NCI-H460 (cell line): ENCODE measurements at places on chromosomes 2 and 18. TPM values are rescaled to one million over a fixed set of nuclear protein-coding genes. Genes with fewer than 3 reads are reported as not detected.
A peak's percentile ranks its signal among the peaks of the same experiment; 100 is the strongest.

GRCh38 chr18:5452943-5453443, 90.8 kb downstream of the EPB41L3 start:
- no peak for DNase-seq

DNA sequence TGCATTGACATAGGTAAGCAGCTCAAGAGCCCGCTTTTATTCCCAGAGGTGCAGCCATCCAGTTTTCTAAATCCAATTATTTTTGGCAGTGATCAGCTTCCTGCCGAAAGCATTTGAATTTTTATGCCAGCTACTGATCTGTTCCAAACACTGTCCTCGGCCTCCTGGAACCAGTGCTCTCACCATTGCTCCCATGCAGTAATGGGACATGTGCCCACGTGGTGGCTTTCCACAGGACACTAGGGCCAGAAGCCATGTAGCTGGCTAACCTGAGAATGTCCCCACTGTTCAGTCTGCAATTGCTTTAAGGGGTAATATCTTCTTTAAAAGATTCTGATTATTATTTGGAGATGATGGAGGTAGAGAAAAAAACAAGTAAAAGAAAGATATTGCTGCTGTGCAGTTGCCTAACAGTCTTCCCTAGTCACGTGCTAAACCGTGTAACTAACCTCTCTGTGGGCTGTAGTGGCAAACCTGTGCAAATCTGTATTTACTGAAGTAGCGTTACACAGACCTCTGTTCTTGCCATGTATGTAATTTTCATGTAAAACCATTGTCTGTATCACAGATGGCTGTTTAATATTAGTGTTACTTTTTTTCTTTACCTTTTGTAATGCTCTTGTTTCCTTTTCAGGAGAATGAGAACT, 13.0 kb downstream of the GRHL1 start:
- no peak for DNase-seq

DNA sequence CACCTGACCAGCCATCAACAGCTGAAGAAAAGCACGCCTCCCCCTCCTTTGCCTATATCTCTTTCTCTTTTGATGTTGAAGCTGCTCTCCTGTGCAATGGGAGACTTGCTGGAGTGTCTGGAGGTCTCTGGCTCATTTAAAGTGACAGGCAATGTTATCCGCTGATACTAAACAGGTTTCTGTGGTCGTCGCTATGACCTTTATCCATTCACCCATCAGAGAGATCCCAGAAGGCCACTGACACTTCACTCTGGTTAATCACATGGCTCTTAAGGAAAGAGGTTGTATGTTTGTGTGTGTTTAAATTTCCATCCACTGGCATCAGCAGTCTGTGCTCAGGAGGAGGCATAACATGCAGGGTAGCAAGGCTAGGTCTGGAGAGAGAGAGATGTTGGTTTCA, 277.3 kb downstream of the MTX2 start:
- DNase-seq, result no peak

- peak; percentile 12 for DNase-seq
These were observed 891 bp downstream of the CAB39 start for GRCh38 chr2:230713331-230714135.

- no peak for DNase-seq
These were observed 31.3 kb downstream of the HS1BP3 start for GRCh38 chr2:20619624-20620024.

DNA sequence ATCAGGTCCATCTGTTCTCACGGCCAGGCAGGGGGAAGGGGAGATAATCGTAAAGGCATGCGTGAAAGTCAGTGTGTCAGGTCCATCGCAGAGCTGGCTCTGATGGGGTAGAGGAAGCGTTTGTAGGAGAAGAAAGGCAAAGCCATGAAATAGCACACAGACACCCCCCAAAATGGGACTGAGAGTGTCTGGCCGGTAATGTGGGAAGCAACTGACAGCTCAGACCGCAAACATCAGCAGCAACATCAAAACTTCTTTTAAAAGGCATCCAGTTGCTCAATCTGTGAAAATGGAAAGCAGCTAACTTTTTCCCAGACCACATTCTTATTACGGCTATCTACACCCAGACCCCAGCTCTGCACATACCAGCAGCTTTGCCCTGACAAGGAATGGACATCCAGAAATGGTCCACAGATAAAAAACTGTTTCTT, 232.6 kb downstream of the EN1 start:
- no peak for DNase-seq

GRCh38 chr2:67585400-67585799, 188.3 kb downstream of the ETAA1 start:
- no peak for DNase-seq

The DOCK10 gene
- 17.5 and 23.9 TPM in 2 replicates for total RNA-seq

GRCh38 chr2:159147690-159148089, 138.8 kb downstream of the WDSUB1 start:
- DNase-seq, result no peak

- no peak for DNase-seq
These were observed 265.2 kb upstream of the APCDD1 start for GRCh38 chr18:10188971-10189810.

DNA sequence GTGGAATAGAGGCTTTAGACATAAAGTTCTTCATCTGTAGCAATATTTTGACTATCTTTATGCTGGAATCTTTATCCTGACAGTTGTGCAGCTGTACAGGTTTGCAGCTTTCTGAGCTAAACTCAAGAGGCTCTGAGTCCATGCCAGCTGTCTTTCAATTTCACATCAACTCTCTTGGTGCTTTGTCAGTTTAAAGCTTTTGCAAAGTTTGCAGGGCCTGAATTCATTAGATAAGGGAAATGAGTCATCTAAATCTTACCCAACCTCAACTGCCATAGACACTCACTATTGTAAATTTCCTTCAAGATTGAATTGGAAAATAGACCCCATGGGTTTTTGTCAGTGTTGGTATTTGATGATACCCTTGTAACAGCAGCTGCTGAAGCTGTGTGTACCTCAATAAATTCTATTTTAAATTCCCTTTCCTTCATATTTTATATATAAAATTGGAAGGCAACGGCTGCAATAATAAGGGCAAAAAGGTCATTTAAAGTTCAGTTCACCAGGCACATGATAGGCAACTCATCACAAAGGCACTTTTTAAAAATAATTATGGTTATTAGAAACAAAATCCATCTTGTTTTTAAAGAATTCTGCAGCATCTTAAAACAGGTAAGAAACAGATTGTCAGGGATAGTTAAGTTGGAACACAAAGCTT, 169.9 kb upstream of the SLC39A10 start:
- peak; percentile 16 for DNase-seq

DNA sequence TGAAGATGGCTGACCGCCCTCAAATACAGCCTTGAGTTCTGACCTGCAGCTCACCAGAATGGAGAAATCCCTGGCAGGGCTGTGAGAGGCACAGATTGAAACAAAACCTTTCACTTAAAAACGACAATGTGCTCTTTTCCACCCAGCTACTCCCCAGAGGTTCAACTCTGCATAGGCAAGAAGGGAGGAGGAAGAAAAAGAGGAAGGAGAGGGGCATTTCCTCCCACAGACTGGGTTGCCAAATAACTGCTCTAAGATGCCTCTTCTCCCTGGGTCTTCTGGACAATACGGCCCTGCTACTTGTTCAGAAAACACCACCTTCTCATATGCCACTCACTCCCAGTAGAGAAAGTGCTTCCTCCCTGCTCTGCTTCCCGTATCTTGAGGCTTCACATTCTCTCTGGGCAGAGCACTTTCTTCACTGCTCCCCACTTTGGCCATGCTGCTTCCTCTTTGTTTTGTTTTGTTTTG, 136.4 kb upstream of the SLC1A4 start:
- DNase-seq, result no peak
